T follicular helper cell (primary cell): ENCODE measurements at places on chromosomes 1 and 21.
A peak's percentile ranks its signal among the peaks of the same experiment; 100 is the strongest.

DNA sequence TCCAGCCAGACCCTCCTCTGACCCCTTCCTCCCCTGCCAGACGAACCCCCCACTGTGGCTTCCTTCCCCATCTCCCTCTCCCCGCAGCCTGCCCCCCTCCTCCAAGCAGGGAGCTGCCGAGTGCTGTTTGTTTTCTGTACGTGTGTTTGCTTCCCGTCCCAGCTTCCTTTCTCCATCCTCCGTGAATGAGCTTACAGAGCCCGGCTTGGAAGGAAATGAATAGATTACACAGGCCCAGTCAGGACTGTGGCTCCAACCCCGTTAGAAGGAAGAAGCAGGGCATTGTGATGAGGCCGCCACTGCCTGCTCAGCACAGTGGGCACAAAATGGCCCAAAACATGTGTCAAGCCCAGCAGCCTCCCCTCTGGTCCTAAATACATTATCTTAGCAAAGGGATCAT, 123.2 kb downstream of the IGSF21 start:
- DNase-seq, result no peak

- no peak for DNase-seq
These were observed 9.8 kb downstream of the C8A start for GRCh38 chr1:56864430-56864829.

DNA sequence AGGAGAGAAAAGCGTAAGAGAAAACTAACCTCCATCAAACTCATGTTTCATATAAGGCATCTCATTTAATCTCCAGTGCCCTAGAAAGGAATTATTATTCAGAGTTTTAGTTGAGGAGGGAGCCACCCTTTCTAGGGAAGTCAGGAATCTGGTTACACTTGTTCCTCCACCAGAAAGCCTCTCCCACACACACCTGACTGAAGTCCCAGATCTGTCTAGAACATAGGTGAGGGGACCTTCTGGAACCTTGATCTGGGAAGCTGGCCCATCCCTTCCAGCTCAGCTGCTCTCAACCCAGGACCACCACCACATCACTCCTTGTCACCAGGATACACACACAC, 1.9 kb upstream of the DENND2D start:
- no peak for DNase-seq

GRCh38 chr1:54229281-54229891, 29.4 kb downstream of the MRPL37 start:
- DNase-seq, result no peak

GRCh38 chr1:207863893-207864535, 46.9 kb downstream of the CD34 start:
- peak; percentile 19 for DNase-seq

GRCh38 chr1:11462224-11462923, 16.6 kb upstream of the DISP3 start:
- DNase-seq, result no peak
